ENCODE measurements at places on chromosomes 2 and 18. TPM values are rescaled to one million over a fixed set of nuclear protein-coding genes. Genes with fewer than 3 reads are reported as not detected.

- no peak for DNase-seq
- H3K4me1 ChIP-seq, result peaks cover 55% of the 10 kb centered on the region
- H3K27me3 ChIP-seq, result no peaks in the 10 kb centered on the region
- peaks cover 4% of the 10 kb centered on the region for H3K36me3 ChIP-seq
- no peak overlapping the region for H3K4me3 ChIP-seq
Observed at GRCh38 chr2:64166637-64167420, 22.6 kb upstream of the PELI1 start.

DNA sequence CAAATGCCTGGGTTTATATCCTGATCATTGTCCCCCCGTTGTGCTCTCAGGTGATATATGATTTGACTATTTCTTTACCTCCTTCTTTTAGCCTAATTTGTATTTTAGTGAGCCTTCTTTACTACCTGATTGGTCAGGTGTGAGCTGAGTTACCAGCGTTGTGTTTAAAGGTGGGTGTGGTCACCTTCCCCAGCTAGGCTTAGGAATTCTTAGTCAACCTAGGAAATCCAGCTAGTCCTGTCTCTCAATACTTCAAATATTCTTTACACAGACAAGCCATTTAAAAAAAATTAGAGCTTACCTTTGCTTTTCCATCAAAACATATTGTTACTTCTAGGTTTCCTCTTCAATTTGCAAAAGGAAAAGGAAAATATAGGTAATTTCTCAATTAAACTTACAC lies 30.2 kb downstream of the KYNU start:
- no peak for DNase-seq
- no peak overlapping the region for H3K27ac ChIP-seq
- no peaks in the 10 kb centered on the region for H3K27me3 ChIP-seq
- H3K4me3 ChIP-seq, result no peak overlapping the region

Gene UGT1A9
- not detected for total RNA-seq

DNA sequence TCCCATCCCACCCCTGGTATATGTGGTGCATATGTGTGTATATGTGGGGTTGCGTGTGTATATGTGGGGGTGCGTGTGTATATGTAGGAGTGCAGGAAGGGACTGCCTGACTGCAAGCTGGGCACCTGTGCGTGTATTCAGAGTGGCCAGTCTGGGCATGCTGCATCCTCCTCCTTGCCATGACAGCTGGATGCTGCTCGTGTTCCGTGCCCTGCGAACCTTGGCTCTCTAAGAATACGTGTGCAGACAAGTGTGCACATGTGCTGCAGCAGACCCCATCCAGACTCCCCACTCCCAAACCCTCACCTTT lies 222.1 kb downstream of the CELF4 start:
- H3K27ac ChIP-seq, result no peak overlapping the region
- DNase-seq, result no peak
- no peaks in the 10 kb centered on the region for H3K27me3 ChIP-seq
- no peaks in the 10 kb centered on the region for H3K4me1 ChIP-seq
- H3K4me3 ChIP-seq, result no peak overlapping the region

DNA sequence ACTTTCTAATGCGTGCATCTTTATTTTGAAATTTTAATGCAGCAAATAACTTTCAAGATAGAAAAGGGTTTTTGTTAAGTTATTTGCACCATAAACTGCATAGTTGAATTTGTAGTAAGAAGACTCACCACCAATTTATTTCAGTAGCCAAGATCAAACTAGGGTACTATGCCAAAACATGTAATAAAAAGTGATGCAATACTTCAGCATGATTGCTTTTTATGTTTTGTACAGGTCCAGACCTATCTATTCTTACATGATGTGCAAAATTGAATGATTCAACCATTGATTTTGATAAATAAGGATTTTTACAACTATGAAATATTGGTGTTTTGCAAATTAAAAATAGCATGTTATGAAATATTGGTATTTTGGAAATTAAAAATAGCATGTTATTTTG lies 26.7 kb downstream of the AGPS start:
- H3K27me3 ChIP-seq, result no peaks in the 10 kb centered on the region
- no peak for DNase-seq
- peaks cover 16% of the 10 kb centered on the region for H3K4me1 ChIP-seq
- H3K27ac ChIP-seq, result peak overlapping the region; percentile 55
- no peak overlapping the region for H3K4me3 ChIP-seq
- H3K36me3 ChIP-seq, result peaks cover 35% of the 10 kb centered on the region

DNA sequence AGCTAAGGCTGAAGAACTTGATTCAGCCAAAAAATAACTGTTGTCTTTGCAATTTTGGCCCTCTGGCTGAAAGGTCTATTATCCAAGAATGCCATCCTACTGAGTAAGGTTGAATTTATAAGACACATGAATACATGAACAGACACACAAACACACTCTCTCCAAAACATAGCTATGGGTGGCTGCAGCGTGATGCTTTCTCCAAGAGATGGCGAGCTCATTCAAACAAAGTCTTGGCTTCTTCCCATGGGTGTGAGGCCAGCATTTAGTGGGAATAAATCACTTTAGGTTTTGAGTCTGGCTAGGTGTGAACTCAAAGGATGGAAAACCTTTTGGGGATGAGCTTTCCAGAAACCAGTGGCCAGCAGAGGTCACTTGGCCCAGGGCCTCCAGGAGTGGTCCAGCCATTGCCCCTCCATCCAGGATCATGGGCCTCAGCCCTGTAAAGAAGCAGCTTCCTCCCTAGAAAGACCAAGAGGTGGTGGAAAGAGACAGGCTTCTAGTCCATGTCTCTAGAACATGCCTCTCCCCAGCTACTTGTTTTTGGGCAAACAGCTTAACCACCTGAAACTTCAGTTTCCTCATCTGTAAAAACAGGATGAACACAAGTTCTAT lies 11.0 kb upstream of the OSR1 start:
- no peak overlapping the region for H3K27ac ChIP-seq
- DNase-seq, result no peak
- no peaks in the 10 kb centered on the region for H3K27me3 ChIP-seq
- H3K4me1 ChIP-seq, result no peaks in the 10 kb centered on the region
- no peaks in the 10 kb centered on the region for H3K36me3 ChIP-seq
- H3K4me3 ChIP-seq, result no peak overlapping the region

GRCh38 chr2:223469270-223470046 lies 132.7 kb downstream of the SCG2 start:
- no peak for DNase-seq
- no peak overlapping the region for H3K4me3 ChIP-seq
- no peaks in the 10 kb centered on the region for H3K36me3 ChIP-seq
- H3K27ac ChIP-seq, result no peak overlapping the region

DNA sequence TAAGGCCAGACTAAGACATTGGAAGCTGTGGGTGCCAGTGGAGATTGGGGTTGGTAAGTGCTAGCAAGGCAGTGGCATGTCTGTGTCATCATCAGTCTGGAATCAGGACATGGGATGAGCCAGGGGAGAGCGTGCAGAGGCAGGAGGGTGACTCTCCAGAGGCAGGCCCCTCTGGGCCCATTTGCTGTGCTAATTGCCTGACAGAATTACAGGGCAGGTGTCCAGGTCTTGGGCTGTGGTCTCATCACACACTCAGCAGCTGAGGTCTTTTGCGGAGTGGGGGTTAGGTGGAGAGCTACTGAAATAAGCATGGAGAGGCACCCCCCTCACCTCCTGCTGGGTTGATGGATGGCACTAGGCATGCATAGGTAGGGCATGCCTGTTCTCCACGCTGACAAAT lies 57.4 kb downstream of the CELF4 start:
- no peaks in the 10 kb centered on the region for H3K36me3 ChIP-seq
- no peaks in the 10 kb centered on the region for H3K4me1 ChIP-seq
- no peak overlapping the region for H3K4me3 ChIP-seq
- DNase-seq, result no peak
- no peaks in the 10 kb centered on the region for H3K27me3 ChIP-seq
- no peak overlapping the region for H3K27ac ChIP-seq

Gene RAD51AP2
- total RNA-seq, result not detected

Data from Karpas-422 (cell line).